ENCODE measurements at places on chromosomes 5 and 9. TPM values are rescaled to one million over a fixed set of nuclear protein-coding genes. Genes with fewer than 3 reads are reported as not detected.

DNA sequence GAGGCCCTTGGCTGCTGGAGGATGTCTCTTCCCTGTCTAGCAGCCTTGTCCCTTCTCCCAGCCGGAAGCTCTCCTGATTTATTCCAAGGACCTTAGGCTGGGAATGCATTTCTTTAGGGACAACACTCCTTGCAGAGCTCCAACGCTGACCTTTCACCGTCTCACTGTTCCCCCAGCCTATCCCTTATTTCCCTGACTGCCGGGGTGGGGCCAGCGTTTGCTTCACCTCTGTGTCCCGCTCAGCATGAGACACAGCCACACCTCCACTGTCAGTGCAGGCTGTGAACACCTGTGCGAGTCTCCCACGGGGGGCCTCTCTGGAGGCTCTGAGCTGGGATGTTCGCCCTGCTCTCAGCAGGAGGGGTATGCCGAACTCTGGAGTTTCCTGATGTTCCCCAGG is 106.2 kb upstream of the FCN2 start:
- DNase-seq: no peak

DNA sequence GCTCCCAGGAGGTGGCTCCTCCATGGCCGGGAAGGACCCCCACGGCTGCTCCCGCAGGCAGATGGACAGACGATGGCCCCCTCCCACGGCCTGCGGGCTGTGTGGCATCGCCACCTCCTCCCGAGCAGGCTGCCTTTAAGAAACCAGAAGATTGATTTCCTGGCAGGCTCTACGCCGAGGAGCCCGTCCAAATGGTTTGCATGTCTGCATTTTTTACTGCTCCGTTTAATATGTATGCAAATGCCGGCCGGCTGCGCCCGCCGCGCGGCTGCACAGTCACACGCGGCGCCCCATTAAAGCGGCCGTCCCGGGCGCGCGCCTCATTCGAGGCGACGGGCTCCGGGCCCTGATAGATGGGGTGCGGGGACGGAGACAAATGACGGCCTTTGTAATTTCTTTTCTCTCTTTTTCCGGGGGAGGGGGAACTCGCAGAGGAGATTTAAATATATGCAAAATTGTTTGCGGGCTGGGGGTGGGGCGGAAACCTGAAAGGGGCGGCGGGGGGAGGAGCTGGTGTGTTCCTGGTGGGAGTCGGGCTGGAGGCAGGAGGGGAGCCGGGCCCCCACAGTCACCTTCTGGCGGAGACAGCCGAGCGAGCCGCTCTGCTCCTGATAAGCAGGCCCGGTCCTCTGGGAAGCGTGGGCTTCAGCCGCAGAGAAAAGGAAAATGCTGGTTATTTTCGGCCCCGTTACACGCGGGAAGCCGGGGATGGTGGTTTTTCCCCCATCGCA is 158.7 kb upstream of the IER5L start:
- peak; percentile 23 for DNase-seq

DNA sequence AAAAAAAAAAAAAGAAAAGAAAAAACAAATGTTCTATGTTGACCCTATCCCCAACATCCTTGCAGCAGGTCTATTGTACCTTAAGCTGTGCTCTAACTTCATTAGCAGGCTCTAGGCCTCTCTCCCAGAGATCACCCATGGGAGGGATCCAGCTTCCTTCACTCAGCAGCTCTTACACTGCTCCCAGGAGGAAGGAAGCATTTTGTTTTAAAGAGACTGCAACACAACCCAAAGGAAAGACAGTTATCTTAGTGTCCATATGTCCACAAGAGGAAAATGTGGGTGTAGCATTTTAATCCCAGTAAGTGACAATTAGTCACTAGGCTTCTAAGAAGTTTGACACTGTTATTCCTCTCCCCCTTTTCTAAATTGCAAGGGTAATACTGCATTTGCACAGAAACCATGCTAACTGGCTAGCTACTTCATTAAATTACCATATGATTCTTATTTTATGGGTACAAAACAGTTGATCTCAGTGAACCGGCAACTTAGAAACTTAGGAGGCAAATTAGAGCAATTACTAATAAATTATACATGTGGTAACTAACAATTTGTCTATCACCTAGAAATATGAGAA is 58.8 kb downstream of the MARCHF3 start:
- no peak for DNase-seq

The ASPN gene
- total RNA-seq: not detected

The RANBP3L gene
- total RNA-seq: not detected

The SREK1IP1 gene
- 18.4 TPM for total RNA-seq
